ENCODE measurements at places on chromosomes 11 and 22. TPM values are rescaled to one million over a fixed set of nuclear protein-coding genes. Genes with fewer than 3 reads are reported as not detected.
A peak's percentile ranks its signal among the peaks of the same experiment; 100 is the strongest.

The RASL10A gene
- 1.4 TPM for total RNA-seq

The IGLL5 gene
- total RNA-seq, result not detected

DNA sequence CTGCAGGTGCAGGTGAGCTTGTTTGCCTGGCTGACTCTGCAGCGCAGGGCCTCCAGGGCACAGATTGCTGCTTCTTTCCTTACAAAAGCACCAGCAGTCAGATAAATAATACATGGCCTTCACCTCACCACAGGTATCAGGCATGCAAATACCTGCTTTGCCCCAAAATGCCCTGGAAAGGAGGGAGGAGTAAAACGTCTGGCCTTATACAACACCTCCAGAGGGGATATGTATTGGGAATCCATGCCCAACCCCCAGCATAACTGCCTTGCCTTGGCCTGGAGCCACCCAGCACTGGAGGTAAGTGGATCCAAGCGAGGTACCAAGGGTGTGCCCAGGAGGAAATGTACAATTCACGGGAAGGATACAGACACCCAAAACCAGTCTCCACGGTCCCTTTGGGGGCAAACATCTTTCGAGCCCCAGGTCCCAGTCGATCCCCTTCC is 860 bp downstream of the TMEM184B start:
- peak; percentile 68 for DNase-seq

DNA sequence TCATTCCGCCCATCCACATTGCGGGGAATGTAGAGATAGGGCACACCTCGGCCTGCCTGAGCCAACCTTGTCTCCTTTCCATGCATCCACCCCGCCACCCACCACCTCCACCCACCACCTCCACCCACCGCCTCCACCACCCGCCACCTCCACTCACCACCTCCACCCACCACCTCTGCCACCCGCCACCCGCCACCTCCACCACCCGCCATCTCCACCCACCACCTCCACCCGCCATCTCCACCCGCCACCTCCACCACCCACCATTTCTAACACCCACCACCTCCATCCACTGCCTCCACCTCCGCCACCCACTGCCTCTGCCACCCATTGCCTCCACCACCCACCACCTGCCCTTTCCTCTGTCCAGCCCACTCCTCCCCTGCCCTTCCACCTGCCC is 78.4 kb downstream of the IGLL1 start:
- DNase-seq, result no peak

DNA sequence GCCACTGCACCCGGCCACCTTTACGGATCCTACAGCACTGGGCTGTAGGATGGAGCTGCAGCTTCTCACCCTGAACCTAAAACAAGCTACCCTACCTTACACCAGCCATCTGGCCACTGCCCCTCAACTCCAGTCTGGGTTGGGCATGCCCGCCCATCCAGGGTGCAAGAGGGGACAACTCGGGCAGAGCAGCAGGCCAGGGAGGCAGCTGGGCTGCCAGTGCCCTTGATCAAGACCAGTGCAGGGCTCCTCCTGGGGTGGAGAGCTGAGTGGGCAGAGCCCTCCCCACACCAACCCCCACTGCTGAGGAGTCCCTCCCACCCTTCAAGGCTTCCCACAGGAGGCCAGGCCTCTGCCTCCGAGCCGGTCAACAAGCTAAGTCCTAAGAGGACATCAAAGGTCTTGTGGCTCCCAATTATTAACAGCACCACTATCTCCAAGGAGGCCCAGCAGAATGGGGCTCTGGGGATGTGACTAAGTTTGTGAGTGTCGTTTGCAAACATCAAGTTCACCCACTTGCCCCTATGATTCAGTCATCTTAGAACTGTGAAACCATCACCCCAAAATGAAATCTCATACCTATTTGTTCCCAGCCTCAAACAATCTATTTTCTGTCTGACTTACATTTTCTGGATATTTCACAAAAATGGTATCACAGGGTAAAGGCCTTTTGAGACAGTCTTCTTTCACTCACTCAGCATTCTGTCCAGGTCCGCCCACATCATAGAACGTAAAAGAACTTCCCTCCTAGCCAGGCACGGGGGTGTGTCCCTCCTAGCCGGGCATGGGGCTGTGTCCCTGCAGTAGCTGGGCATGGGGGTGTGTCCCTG is 11.0 kb downstream of the GATD1 start:
- DNase-seq, result no peak

DNA sequence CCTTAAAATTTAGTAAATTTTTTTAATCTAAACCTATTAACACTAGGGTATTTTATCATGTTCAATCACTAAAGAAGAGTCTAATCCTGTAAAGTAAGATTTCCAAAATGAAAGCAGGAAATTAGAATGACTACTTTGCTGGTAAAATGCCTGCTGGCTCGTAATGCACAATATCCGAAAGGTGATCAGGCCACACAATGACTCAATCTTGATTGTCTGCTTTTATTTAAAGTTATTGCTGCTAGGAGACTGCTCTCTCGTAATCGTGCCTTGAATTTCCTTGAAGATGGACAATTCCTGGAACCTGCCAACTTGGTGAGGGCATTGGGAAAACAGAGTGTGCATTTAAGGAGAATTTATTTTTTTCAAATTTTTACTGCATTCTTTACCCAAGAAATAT is 1786.5 kb upstream of the RAG2 start:
- DNase-seq, result no peak

GRCh38 chr11:8209208-8209807 is 40.5 kb upstream of the RIC3 start:
- DNase-seq, result no peak
